NCI-H510A (cell line): ENCODE measurements at places on chromosomes 6 and 20.
A peak's percentile ranks its signal among the peaks of the same experiment; 100 is the strongest.

GRCh38 chr6:163741743-163742363 lies 327.3 kb downstream of the QKI start:
- DNase-seq = no peak

DNA sequence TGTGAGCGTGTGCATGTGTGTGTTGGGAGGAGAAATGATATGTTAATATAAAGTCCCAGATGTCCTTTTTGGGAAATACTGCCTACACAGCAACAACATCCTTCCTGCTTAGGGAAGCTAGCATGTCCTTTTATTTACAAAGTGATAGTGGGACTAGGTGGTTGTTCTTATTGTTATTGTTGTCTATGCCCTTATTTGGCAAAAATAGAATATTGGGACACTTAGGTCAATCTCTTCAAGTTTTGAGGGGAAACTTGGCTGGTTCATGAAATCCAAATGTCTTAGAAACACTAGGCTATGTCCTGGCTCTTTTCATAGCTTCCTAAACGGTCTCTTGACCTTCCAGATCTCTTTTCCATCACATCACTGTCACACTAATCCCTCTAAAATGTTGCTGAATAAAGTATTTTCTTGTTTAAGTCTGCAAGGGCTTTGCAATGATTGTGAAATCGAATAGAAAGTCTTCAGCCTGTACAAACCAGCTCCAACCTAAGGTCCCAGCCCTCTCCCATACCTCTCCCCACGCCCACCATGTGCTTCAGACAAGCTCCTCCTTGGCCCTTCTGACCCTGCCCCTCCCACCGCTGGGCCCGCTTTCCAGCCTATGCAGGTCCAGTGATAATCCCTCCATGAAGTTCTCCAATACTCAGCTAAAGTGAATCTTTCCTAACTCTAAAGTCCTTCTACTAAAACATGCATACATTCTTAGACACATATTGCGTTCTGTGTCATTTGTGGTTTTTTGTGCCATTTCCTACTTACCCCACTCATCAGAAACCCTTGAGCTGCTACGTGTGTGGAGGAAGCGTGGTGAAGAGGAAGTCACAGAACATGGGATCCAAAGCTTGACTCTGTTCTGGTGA lies 205.1 kb downstream of the LY86 start:
- no peak for DNase-seq

DNA sequence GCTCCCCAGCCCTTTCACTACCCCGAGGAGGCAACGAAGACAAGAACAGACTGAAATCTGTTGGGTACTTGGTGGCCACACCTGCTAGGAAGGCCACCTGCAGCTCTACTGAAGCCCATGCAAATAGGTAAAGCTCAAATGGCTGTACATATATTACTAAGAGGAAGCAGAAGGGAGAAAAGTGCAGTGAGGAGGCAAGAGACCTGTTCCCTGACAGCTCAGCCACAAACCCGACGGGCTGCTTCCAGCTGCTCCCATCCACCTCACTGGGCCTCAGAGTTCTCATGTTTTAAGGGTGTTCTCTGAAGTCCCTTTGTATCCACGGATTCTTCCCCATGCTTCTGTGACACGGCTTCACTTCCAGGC lies 24.6 kb downstream of the TRAM2 start:
- DNase-seq = peak; percentile 67

DNA sequence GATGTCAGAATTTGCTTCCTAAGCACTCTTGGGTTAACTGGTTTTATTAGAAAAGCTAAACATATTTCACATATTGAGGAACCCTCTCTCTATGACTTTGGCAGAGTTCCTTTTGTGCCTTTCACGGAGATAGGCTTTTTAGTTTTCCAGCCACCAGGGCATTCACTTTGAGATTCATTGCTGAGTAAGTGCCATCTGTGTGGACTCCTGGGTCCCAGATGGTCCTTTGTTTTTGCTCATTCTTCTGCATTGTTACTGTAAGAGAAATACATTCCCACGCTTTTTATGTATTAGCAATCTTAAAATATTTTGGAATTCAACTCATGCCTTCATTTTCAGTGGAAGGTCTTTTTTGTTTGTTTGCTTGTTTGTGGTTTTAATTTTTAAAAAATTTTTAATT lies 76.3 kb upstream of the PHACTR2 start:
- DNase-seq = no peak

GRCh38 chr6:114362957-114363356 lies 20.1 kb upstream of the HS3ST5 start:
- no peak for DNase-seq

- no peak for DNase-seq
These were observed 267.4 kb downstream of the CENPW start for GRCh38 chr6:126607289-126607688.

DNA sequence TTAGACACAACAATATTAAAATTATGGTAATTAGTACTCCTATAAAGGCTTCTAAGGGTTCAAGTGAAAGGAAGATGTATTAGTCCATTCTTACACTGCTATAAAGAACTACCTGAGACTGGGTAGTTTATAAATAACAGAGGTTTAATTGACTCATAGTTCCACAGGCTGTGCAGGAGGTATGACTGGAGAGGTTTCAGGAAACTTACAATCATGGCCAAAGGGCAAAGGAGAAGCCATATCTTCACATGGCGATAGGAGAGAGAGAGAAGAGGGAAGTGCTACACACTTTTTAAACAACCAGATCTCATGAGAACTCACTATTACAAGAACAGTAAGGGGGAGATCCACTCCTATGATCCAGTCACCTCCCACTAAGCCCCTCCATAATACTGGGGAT lies 52.9 kb downstream of the TINAG start:
- DNase-seq = no peak

- DNase-seq = no peak
These were observed 125.5 kb upstream of the TMEM170B start for GRCh38 chr6:11412011-11412424.

GRCh38 chr6:126529637-126530362 lies 189.9 kb downstream of the CENPW start:
- no peak for DNase-seq

- DNase-seq = no peak
These were observed 26.6 kb upstream of the PI16 start for GRCh38 chr6:36927691-36928546.

DNA sequence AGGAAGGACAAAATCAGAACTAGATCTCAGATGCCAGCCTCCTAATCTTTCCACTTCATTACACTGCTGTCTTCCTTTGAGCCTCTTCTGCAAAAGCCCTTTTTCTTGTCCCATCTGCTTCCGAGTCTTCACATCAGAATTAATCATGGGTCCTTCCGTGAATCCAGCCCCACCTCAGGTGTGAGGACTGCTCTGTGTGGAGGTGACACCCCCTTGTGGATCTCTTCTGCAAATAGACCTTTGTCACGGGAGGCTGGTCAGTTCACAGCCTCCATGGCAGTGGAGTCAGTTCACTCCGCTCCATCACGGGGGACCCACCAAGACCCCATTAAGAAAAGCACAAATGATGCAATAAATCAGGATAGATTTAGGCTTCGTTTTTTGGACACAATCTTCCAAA lies 171.1 kb downstream of the ADAT2 start:
- DNase-seq = no peak

DNA sequence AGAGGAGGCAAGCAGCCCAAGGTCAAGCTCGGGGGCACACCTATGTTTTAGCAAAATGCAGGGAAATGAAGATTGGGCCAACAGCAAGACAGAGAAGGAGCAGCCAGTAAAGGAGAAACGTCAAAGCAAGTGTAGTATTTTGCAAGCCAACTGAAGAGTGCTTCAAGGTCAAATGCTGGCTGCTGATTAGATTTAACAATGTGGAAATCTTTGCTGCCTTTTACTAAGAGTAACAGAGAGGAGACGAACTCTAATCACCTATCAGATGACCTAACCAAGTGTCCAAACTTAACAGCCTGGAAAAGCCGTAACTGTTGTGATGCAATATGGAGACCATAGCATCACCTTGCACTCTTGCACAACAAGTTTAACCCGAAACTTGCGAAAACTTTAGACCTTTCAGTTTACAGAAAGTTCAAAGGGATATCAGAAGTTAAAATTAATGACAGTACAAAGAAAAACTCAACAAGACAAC lies 30.4 kb downstream of the AKIRIN2 start:
- DNase-seq = no peak

- DNase-seq = no peak
These were observed 515.6 kb downstream of the EYS start for GRCh38 chr6:65191471-65191870.

DNA sequence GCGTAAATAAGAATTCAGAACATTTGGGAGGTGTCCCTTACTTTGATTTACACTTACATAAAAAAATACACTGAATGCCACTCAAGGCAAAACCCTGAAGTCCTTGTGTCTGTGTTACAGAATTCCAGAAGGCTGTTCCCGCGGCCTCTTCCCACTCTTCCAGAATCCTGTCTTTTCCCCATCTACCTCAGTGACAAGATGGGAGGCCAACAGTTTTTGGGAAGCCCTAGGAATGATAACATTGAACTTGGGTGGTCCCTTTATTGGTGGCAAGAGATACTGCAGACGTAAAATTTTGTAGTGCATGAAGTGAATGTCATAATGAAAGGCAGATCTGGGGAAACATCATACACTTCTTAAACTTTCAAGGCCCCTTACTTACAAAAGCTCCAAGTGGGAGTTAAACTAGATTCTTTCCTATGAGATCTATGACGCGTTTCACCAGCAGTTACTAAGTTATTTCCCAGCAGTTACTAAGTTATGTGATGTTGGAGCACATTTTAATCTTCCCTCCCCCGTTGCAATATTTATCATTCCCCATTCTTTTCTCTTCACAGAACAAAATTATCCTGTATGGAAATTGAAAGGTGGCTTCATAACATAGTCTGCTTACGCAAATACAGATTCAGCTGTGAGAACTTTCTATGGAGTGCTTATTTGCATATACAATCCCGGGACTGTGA lies 79.5 kb downstream of the BCAS1 start:
- no peak for DNase-seq

DNA sequence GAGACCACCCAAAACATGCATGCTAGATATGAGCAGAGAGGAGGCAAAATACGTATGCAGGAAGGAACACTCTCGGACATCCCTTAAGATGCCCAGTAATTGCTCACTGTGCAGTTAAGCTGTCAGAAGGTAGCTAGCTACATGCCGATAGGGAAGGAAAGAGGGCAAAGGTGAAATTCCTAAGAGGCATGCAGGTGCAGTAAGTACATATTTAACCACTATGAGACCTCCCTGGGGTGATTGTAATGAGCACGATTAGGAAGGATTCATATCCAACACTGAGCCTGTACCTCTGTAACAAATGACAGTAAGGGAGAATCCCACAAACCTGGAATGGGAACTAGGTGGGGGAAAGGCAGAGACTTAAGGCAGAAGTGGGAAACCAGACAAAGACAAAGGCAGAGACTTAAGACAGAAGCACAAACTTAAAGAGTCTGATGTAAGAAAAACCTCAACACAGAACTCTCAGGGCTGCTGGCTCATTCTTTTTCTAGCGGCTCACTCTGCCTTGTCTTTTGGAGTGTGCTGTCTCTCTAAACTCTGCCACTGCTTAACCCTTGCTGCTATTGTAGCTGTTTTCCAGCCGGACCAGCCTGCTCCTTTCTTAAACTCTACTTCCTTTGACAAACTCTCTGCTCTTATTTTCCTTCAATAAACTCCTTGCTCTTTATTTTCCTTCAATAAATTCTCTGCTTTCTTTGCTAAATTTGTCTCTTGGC lies 148.1 kb downstream of the UBE3D start:
- no peak for DNase-seq

DNA sequence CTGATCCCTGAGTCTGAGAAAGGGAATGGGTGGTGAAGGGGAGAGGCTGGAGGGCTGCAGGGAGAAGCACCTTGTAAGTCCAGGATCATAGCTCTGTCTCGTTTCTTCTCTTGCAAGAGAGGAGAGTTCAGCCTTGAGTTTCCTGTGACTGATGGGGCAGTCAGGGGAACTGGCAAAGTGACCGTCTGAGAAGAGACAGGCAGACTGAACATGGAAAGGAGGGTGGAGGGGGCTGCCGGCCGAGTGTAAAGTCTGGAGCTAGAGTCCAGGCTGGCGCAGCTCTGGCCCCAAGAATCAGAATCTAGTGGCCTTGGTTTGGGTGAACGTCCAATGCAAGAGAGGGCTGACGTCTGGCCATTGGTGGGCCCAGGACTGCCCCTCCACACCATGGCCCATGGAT lies 72.5 kb downstream of the TCP11 start:
- DNase-seq = no peak

DNA sequence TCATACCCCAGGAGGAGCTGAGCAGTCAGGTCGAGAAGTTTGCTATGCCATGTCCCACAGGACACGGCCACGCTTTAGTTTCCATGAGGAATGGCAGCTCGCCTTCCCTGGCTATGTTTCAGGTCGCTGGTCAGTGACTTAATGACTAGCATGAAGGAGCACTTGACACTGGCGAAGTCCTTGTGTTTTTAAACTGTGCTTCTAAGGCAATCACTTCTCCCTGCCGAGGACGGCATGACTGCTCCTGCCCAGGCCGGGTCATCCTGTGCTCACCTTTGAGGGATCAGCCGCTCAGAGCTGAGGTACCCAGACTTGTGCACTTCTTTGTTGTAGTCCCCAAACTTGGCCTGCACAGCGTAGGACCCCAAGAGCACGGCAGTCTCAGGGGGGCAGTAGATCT lies 34.1 kb downstream of the EZR start:
- DNase-seq = no peak

- no peak for DNase-seq
These were observed 73.6 kb upstream of the NHSL1 start for GRCh38 chr6:138572885-138573284.

DNA sequence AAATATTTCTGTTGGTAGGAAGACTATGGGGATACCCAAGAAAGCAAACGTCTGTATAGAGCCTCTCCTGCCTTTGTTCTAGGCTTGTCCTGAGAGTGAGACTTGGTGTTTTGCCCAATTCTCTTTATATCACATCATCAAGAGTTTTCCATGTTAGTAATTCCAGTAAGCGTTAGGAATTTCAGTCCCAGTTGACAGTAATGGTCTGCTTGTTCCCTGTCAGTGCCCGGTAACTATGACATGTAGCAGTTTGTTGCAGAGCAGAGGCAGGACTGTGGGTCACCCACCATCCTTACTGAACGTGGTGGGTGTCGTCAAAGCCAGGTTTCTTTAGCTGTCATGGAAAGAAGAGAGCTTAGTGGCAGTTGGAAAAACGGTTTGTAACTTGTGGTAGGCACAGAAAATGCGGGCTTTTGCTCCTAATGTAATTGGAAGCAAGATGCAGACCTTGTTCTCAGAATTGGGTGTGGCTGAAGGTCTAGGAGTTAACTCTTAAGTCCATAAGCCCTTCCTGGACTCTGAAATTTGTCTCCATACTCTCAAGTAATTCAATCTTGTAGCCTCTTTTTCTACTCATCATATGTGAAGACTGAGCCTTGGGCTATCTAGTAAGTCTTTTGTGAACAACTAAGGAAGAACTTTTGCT lies 188.8 kb downstream of the TMEM242 start:
- no peak for DNase-seq

GRCh38 chr6:11789744-11790143 lies 11.1 kb upstream of the ADTRP start:
- no peak for DNase-seq

DNA sequence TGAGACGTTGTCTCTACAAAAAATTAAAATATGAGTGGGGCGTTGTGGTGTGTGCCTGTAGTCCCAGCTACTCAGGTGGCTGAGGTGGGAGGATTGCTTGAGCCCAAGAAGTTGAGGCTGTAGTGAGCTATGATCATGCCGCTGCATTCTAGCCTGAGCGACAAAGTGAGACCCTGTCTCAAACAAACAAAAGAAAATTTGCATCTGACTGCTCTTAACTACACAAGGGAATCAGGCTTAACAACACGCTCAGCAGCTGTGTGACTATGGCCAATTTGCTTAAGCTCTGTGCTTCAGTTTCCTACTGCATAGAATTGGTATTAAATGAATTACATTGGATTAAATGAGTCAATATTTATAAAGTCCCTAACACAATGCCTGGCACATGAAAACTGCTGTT lies 24.3 kb upstream of the MRPS10 start:
- DNase-seq = no peak
